Stimulated activated CD4-positive, alpha-beta T cell treated with anti-CD3 and anti-CD28 coated beads, Interleukin-2, amount 100 ng/mL, for 48 hours (primary cell): ENCODE measurements at places on chromosomes 1 and 21.

- no peak for DNase-seq
These were observed 6.4 kb upstream of the WNT3A start for GRCh38 chr1:228000416-228000815.

GRCh38 chr1:232084584-232085223 is 458.1 kb downstream of the DISC1 start:
- DNase-seq = no peak

- no peak for DNase-seq
These were observed 99.8 kb downstream of the PATJ start for GRCh38 chr1:61842036-61842435.

GRCh38 chr1:3834701-3835100 is 22.3 kb downstream of the CEP104 start:
- DNase-seq = no peak

DNA sequence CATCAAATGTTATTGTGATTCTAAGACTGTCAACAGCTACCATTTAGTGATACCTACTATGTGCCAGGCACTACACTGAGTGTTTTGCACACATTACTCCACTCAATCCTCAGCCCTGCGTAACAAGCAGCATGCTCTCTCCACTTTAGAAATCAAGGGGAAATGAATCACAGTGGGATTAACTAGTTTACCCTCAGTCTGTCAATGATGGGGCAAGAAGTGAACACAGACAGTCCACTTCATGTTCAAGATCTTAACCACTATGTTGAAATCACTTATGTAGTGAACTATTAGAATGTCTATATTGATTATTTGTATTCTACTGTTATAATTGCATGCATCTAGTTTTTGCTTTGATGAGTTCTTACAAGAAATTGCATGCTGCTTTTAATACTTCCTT is 165.3 kb downstream of the LTN1 start:
- no peak for DNase-seq

GRCh38 chr1:227318016-227318852 is at the start of gene CDC42BPA:
CDC42BPA (minus strand) TSS chr1:227318492; CDS start chr1:227317182, 1,310 bp downstream.
- DNase-seq = peak; percentile 24

DNA sequence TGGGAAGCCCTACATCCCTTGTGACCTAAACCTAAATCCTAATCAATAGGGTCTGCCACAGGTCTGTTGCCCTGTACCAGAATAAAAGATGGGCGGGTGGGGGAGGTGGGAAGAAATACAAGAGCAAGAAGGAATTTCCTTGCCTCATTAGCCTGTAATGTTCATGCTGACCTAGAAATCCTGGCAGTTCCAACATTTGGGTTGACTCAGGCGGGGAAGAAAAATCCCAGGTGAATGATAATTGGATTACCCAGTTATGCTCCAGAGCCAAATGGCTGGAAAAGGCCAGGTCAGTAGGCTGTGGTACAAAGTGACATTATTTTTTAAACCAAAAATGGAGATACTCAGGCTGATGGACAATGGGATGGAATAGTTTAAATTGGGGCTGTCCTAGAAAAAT is 27.3 kb upstream of the A3GALT2 start:
- no peak for DNase-seq

GRCh38 chr1:42456754-42457089 is 379 bp downstream of the PPCS start:
- DNase-seq = peak; percentile 44

DNA sequence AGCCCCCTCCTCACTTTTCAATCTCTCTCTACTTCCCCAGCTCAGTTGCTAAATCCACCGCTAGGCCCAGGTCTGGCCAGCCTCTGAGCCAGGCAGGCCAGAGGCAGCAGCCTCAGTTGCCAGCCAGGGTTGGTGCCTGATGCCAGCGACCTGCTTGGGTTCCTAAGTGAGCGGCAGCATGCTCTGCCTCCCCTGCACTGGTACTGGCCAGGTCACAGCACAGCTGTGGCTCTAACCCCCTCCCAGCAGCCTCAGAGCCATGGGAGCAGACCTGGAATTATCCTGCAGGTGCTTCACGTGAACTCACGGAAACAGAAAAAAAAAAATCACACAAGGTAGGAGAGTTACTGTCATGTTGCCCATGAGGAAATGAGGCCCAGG is 82.5 kb upstream of the ATF3 start:
- DNase-seq = no peak

DNA sequence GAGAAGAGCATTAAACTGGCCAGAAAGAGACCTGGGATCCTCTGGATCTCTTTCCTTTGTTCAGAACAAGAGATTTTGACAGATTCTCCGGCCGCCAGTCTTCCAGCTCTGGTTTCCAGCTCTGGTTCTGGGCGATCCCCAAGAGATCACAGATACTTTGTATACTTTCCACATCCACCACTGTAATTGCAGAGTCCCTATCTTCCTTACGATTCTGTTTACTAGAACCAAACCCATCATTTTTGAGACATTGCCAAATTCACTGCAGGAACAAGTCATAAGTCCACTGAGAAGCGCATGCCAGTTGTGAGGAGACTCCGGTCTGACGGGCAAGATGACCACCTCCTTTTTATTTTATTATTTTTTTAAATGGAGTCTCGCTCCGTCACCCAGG is 505.2 kb downstream of the SMYD3 start:
- no peak for DNase-seq

DNA sequence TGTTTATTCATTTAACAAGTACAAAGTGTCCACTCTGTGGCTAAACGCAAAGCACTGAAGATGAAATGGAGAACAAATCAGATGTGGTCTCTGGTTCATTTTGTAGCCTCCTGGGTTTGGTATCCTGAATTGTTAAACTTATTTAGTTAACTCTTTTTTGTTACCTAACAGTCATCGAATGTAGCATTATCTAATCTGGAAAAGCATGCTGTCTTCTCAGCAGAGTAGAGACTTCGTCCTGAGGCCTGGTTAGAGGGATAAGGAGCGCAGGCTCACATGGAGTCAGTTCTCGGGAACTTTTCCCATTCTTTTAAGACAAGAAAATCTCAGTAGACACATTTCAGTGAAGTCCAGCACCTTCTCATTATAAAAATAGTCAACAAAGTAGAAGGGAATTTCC is 33.1 kb upstream of the SH3D21 start:
- DNase-seq = no peak

- DNase-seq = peak; percentile 35
These were observed 668 bp downstream of the CBR3 start for GRCh38 chr21:36135391-36136102.

DNA sequence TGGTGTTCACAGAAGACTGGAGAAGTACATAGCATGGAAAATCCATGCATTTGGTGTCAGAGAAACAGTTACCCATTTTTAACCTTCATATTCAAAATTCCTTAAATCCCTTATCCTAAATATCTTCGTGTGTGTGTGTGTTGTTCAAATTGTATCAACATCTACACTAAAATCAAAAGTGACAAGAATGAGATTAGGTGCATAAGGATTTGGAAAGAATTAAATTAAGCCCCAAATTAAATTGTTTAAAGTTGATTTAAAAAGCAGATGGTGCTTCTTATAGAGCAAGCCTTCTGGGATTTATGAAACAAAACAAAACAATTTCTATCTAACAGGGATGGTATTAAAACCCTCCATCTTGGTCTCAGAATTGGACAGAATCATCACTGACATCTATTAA is 4.7 kb downstream of the RSPH1 start:
- DNase-seq = no peak

DNA sequence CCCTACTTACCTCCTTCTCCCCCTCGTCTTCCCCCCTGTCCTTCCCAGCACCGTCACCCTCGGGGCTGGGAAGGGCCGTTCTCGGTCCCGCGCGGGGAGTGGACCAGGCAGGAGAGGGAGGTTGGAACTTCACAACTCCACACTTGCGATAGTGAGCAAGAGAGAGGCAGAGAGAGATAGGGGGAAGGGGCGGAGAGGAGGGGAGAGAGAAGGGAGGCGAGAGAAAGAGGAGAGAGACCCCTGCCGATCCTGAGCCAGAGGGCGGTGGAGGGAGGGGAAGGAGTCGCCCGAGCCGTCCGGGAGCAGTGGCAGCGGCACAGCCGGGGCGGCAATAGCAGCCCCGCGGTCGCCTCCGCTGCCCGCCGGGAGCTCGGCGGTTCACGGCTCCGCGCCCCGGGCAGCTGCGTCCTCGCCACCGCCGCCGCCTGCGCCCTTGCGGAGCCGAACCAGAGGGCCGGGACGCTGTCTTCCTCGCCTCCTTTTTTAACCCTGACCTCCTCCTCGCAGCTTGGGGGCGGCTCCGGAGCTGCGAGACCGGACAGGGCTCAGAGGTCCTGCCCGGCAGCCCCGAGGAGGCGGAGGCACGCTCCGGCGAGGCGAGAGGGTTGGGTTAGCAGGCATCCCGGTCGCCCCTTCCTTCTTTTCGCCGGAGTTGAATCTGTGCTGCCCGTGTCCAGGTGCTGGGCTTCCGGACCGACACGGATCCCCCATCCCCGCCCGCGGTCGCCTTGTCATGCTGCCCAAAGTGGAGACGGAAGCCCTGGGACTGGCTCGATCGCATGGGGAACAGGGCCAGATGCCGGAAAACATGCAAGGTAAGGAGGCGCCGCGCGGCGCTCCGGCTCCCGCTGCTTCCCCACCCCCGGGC is 11.7 kb downstream of the NR5A2 start:
- no peak for DNase-seq

- no peak for DNase-seq
These were observed 78.5 kb upstream of the RGS4 start for GRCh38 chr1:162990665-162991064.

GRCh38 chr1:8476006-8476405 is 158.1 kb downstream of the SLC45A1 start:
- no peak for DNase-seq

GRCh38 chr1:10632691-10633090 is 157.9 kb downstream of the PEX14 start:
- no peak for DNase-seq

GRCh38 chr21:46264046-46264689 is 21.2 kb downstream of the MCM3AP start:
- DNase-seq = no peak

DNA sequence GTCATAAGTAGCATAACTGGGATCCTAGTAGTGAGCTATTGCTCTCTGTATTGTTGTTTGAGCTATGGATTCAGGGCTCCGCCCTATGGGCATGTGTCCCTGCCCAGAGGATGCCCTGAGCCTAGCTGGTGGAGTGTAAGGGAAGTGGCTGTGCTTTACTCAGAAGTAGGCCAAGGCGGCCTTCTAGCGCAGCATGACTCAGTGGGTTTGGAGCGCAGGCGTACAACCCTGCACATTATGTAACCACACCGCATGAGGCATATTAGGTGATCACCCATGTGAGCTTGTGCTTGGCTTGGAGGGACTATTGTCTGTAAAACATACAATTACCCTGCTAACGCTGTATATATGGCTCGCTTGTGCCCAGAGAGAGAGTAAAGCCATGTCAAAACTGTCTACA is 11.1 kb upstream of the UBE2U start:
- DNase-seq = no peak

DNA sequence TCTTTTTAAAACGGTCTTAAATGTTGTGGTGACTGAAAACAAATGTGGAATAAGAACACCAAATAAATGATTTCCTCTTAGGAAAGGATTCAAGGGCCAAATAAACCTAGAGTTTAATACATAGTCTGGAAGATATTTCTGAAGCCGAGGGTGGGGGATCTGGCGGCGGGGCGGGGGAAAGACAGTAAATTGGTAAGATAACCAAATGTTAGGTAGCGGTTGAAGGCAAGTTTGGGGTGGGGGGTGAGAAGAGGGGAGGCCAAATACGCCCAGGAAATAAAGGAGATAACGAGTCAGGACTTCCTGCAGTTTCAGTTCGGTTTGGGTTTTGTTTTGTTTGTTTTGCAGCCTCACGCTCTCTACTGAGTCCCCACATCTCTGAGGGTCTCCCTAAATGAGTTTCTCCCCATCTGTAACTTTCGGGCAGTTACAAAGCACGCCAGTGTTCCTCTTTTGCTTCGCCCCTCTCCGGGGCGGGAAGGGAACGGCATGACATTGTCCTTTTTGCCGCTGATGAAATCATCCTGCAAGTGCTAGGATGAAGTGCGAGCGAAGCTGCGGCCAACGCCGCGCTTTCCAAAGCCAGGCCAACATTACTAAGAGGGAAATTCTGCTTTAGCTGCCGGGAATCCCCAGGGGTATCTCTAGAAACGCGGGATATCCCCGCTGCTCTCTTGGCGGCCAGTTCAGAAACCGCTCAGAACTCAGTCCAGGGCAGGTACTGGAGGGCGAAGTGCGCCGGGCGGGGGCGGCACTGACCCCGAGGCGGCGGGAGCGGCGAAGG is 844 bp downstream of the NIBAN1 start:
- DNase-seq = peak; percentile 56

GRCh38 chr1:202210385-202210784 is 16.8 kb downstream of the LGR6 start:
- no peak for DNase-seq

- no peak for DNase-seq
These were observed 1.0 kb upstream of the NIBAN1 start for GRCh38 chr1:184975208-184975870.

DNA sequence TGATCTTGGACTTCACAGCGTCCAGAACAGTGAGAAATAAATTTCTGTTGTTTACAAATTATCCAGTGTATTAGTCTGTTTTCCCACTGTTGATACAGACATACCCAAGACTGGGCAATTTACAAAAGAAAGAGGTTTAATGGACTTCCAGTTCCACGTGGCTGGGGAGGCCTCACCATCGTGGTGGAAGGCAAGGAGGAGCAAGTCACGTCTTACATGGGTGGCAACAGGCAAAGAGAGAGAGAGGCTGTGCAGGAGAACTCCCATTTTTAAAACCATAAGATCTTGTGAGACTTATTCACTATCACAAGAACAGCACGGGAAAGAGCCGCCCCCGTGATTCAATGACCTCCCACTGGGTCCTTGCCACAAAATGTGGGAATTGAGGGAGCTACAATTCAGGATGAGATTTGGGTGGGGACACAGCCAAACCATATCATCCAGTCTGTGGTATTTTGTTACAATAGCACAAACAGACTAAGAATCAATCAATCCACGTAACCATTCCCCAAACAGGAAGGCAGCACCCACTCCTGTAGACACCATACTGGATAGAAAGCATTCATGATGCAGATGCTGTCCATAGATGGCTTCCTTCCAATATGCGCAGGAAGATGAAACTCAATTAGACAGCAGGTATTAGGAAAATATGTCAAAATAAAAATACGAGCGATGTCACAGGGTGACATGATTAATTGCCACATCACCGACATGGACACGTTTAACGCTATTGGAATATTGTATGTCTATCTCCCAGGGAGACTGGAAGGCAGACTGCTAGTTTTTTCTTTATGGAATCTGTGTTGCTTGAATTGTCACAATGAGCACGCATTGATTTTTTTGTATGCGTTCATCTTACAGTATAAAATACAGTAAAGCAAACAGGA is 22.8 kb downstream of the ECE1 start:
- no peak for DNase-seq

GRCh38 chr1:179142889-179143299 is 61.0 kb downstream of the TOR3A start:
- no peak for DNase-seq
